ENCODE measurements at places on chromosomes 3 and 15.

DNA sequence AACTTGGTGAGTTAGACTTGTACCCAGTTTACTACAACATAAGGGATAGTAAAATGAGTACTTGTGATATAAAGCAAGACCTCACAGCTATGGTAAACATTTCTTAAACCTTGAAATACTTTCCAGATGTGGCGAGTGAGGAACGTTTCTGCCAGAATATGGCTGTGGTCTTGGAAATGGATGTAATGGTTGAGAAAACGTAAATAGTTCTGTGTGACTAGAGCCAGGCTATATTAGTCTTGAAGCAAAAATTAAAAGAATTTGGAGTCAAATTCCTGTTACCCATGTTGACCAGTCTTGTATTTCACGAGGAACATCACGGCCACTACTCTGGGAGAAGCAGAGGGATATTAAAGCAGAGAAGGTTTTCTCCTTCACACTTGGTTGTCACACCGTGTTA, 15.3 kb downstream of the OR4F15 start:
- no peak for DNase-seq

DNA sequence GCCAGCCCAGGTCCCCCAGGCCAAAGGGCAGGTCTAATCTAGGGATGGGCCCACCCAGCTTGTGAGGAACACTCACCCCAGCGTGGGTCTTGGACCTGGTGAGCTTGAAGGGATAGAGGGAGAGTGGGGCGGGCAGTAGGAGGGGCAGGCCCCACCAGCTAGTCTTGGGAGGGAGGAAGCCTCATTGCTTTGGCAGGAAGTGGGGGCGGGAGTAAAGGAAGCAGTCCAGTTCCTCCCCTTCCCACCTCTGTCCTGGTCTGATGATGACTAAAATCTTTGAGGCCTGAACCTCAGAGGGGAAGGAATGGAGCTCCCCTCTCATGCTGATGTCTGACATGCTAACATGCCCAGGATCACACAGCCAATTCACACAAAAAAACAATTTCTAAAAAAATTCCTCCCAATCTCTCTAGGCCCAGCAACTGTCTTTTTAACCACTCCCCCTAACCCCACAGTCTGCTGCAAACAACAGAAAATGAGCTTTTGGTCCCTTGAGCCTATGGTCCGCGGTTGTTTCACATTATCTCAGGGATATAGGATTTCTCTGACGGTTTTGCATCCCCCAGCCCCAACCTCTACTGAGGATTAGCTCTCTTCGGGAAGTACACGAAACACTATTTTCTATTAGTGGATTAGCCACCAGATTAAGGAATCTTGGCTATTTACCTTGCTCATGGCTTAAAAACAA, 30.7 kb upstream of the DUSP7 start:
- no peak for DNase-seq

- no peak for DNase-seq
Observed at GRCh38 chr3:169232863-169233262, 430.6 kb downstream of the MECOM start.

DNA sequence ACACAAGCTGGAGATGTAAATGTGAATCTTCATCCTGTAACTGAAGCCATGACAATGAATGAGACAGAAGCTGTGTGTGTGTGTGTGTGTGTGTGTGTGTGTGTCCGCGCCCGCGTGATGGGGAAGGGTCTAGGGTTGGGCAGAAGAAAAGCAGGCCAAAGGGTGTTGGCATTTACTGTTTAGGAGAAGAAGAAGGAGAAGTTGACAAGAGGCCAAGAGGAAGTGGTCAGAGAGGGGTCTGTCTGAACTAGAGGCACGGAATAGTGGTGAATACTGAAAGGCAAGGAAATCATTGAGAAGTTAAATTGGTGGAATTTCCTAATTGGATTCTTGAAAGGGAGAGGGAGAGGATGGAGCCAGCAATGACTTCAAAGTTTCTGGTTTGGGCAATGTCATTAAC, 5.6 kb upstream of the NCEH1 start:
- no peak for DNase-seq

Data from effector CD4-positive, alpha-beta T cell (primary cell).